ENCODE measurements at places on chromosomes 16 and 17. TPM values are rescaled to one million over a fixed set of nuclear protein-coding genes. Genes with fewer than 3 reads are reported as not detected.

- peak; percentile 11 for DNase-seq
Observed at GRCh38 chr17:34858591-34859565, 102.4 kb downstream of the CCT6B start.

- peak; percentile 89 for DNase-seq
Observed at GRCh38 chr16:19595043-19595767, 39.7 kb downstream of the VPS35L start.

GRCh38 chr17:43367737-43368242 is 31.0 kb upstream of the ARL4D start:
- DNase-seq: peak; percentile 95

GRCh38 chr16:6929868-6930267 is 402.8 kb upstream of the RBFOX1 start:
- no peak for DNase-seq

- DNase-seq: no peak
Observed at GRCh38 chr16:3131755-3132377, 3.0 kb upstream of the ZNF213 start.

DNA sequence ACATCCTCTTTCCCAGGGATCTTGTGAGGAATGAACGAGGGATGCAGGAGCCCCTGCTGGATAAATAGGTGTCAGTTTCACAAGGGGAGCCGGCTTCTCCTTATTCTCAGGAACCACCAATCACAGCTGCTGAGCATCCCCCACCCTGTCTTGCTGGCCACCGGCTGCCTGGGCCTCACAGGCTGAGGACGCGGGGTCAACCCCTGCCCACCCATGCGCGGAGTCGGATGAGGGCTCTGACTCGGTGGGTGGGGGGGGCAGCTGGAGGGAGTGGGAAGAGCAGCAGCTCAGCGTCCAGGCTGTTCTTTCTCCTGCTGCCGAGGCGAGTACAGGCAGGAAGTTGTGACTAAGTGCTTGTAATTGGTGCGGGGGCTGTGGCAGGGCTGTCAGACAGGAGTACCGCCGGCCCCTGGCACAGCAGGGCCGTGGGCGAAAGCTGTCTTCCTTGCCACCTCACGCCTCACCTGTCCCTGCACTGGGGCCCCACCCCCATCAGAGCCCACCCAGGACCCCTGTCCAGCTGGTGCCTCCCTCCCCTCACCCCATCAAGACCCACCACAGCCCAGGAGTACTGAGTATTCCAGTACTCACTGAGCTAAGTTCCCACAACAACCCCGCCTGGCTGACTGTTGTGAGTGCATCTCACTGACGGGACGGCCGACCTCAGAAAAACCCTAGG is 11.0 kb upstream of the DPEP1 start:
- DNase-seq: peak; percentile 88

DNA sequence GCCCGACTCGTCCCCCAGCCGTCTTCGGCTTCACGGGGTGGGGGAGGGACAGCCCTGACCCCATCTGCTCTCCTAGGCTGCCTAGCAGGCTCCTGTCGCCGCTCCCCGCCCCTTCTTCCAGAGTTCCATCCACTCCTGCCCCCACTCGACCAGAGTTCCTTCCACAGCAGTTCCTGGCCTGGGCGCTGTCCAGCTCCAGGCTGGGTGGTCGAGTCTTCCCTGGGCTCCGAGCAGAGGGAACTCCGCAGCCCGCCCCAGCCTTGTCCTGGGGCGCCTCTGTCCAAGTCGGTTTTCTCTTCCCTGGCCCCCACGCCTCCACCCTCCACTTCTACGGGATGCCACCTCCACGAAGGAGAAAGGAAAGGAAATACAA is 1.4 kb downstream of the PYY start:
- DNase-seq: no peak

GRCh38 chr17:623121-623520 is 91.5 kb downstream of the VPS53 start:
- no peak for DNase-seq

- DNase-seq: peak; percentile 60
Observed at GRCh38 chr17:81579821-81580321, 27.7 kb upstream of the FAAP100 start.

GRCh38 chr17:76561799-76562268 is 22.0 kb downstream of the PRCD start:
- peak; percentile 47 for DNase-seq

DNA sequence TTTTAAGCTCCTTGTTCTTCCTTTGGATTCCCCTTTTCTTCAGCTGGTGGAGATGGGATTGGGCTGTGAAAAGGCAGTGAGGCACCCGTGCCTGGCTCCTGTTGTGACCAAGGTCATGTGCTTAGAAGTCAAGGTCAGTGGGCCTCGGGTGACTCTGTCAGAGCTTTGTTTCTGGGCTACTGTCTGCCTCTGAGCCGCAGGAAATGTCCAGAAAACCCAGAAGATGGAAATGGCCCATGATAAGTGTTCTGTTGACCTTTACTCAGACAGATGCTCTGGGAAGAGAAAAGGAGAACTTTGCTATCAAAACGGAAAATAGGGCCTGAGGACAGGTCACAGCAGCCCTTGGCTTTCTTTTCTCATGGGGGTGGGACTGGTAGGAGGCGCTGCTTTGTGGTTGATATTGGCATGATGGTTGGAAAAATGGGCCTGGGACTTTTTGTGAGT is 2.9 kb downstream of the ABCC1 start:
- DNase-seq: no peak

DNA sequence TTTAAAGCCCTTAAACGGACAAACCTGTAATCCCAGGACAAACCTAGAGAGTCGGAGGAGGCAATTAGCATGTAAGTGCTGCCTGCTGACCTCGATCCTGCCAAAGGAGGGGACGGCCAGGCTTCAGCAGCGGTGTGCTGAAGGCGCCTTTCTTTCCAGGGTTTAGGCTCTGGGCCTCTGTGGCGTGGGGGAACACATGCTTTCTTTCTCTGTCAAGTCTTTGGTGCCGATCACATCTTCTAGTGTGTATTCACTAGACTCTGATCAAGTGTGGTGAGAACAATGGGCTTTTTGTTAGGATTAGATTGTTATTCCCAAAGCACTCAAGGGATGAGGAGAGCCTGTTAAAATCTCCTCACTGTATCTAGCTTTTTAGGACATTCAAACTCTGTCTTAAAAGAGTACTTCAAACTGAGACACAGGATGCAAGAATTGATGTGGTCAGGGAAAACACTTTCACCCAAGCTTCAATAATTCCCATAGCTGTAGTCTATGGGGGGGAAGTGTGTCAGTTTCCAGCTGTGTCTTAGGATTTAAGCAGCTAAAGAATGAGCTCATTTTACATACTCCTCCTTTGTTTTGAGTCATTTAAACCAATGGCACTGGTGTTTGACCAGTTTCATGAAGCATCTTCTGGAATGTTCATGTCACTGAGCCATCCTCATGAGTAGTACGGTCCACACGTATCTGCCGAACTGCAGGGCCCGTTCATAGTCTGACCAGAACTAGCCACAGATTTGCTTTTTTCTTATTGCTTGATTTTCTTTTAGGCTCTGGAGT is 51.2 kb downstream of the RPA1 start:
- no peak for DNase-seq

DNA sequence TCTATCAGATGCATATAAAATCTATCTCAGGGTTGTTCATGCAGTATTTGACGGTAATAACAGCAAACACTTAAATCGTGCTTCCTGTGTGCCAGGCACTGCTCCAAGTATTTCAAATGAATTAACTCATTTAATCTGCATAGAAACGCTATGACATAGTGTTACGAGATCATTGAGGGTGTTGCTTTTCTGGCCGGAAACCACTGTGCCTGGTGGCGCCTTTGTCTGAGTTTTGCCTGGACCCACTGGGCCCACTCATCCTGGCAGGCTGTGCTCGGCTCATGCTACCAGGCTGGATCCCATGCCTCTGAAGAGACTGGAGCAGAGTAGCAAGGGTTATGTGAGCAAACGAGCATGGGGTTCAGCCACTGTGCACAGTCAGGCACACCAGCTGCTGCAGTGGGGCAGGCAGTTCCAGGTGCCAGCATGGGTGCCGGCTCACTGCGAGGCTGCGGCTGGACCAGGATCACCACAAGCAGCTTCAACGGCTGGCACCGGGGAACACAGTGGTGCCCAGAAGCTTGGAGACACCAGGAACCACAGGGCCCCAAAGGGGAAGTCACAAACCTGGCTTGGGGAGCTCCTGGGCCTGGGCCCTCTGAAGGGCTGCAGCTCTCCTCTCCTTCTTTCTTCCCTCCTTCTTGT is 45.9 kb upstream of the CLEC19A start:
- no peak for DNase-seq

GRCh38 chr17:78184351-78184750 is 2.5 kb downstream of the TK1 start:
- no peak for DNase-seq

GRCh38 chr16:49003022-49003421 is 278.6 kb downstream of the CBLN1 start:
- no peak for DNase-seq

DNA sequence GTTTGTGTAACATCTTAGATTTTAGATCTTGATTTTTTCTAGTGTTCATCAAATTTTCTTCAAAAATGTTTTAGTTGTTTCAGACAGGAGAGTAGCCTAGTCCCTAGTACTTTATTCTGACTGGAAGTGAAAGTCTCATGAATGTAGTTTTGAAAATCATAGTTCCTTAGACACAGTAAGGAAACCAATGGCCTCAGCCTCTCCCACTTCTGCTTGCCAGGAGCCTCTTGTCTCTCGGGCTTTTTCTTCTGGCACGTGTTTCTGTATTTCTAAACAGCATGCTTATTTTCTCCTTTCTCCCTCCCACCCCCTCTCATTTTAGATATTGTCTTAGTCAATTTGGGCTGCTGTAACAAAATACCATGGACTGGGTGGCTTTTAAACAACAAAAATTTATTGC is 9.8 kb downstream of the SLFN5 start:
- no peak for DNase-seq

GRCh38 chr17:77208217-77208808 is 67.5 kb downstream of the SEC14L1 start:
- no peak for DNase-seq

DNA sequence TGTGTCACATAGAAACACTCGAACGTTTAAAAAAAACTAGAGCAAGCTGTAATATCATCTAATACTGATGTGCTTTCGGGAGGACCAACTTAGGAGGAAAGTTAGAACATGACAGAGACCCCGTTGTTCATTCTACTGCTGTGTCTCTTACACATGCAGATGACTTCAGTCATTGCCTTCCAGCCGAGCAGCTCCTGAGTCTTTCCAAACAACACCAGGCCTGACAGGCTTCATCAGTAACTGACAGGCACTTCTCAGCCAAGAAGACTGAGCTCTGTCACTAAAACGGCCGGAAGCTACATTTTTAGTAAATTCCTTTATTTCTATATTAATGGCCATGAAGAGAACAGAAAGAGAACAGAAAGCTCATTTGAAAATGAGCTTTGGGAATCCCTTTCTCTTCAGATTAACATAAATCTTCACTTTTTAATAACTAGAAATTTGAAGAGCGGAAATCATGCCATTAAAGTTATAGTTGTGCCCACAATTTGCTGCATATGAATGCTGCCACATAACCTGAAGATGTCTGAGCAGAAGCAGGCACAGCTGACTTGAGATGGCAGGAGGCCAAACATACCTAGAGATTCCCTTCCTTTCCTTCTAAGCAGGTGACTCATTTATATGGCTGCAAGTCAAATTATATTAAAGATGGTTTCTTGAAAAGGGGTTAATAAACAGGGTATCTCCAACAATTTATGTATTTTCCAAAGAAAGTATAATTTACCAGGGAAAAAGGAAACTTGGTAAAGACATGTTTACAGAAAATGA is 148.9 kb downstream of the ITFG1 start:
- peak; percentile 50 for DNase-seq

DNA sequence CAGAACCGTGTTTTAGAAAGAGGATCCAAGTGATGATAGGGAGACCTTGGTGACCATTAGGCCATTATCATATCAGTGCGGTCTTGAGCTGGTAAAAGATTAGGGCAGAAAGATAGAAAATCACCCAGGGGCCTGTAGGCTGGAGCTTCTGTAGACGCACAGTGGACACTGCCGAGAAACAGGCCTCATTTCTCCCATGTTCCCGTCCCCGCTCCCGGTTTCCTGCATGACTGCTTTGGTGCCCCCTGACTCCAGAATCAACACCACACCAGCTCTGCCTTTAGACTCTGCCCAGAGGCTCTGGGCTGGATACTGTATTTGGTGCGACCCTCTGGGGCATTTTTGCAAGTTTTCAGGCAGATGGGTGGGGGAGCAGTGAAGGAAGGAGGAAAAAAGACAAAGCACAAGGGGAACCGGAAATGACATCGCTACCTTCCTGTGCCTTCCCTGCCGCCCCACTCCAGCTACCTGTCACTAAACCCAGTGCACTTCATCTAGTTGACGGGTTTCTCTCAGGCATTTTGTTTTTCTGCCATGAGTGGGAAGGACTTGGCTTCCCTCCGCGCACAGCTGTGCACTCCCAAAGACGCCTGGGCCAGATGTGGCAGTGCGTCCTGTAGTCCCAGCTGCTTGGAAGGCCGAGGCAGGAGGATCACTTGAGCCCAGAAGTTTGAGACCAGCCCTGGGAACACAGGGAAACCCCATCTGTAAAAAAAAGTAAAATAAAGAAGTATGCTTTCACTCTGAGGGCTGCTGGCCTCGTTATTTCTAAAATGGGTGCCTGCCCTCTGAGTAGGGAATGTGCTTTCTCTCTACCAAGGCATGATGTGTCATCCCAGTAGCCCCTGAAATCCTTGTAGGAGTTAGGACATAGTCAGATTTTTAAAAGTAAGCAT is 214.1 kb downstream of the RPTOR start:
- no peak for DNase-seq

DNA sequence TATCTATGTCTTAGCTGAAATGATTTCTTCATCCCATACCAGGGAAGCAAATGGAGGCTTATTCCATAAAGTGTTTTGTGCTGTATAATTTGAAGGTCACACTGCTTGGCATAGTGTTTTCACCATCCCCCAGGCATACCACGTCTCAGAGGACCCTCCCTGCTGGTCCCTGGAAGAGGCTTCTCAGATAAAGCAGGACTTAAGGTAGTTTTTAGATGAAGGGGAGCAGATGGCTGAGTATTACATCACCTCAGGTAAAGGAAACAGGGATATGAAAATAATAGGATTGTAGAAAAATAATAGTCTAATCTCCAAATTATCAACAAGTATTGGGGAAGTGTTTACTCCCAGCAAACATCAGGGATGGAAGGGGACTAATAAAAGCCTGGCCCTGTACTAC is 7.3 kb upstream of the SMG1 start:
- DNase-seq: no peak

Gene ADPRM
- 10.2 TPM for total RNA-seq

Gene EFNB3
- total RNA-seq: 7.7 TPM

Gene PLCG2
- 3.2 TPM for total RNA-seq

Gene KRT32
- not detected for total RNA-seq

Gene NOG
- 28.4 TPM for total RNA-seq

Gene CLEC10A
- total RNA-seq: not detected

Gene ADGRG1
- total RNA-seq: 18.9 TPM

Gene CHST6
- not detected for total RNA-seq

Gene PIMREG
- 12.9 TPM for total RNA-seq

Gene CA7
- total RNA-seq: not detected

Gene SLC5A11
- total RNA-seq: 0.06 TPM

Gene USP43
- 0.84 TPM for total RNA-seq

Gene C16orf96
- not detected for total RNA-seq
